ENCODE measurements at places on chromosomes 11 and 22.

DNA sequence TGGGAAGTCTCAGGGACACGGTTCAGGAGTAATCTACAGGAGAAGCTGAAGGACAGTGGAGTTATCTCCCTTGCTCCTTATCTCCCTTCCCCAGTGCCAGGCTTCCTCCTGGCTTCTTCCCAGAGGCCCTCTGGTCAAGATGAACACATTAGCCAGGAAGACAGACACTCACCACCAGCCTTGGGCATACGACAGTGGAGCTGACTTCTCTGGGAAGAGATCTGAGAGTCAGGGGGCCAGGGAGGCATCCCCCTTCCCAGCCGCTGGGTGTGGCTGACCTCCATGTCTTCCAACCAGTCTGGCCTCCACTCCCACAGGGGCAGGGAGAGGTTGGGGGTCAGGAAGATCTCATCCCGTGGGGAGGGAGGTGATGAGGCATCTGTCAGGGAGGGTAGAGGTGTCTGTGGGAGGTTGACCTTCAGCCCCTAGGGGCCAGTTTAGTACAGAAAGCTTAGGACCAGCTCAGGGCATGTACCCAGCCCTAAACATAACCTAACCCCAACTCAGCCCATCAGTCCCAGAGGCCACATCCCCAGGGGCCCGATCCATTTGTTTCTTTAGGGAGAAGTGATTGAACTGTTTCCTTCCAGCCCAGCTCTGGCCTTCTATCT, 12.7 kb downstream of the ROBO4 start:
- no peak for DNase-seq

- peak; percentile 80 for DNase-seq
Measured at GRCh38 chr22:46731246-46732040, 6.6 kb downstream of the CERK start.

- DNase-seq, result no peak
Measured at GRCh38 chr11:63612181-63612580, 2.1 kb downstream of the PLAAT3 start.

GRCh38 chr11:119531623-119532022, 108.7 kb upstream of the THY1 start:
- no peak for DNase-seq

DNA sequence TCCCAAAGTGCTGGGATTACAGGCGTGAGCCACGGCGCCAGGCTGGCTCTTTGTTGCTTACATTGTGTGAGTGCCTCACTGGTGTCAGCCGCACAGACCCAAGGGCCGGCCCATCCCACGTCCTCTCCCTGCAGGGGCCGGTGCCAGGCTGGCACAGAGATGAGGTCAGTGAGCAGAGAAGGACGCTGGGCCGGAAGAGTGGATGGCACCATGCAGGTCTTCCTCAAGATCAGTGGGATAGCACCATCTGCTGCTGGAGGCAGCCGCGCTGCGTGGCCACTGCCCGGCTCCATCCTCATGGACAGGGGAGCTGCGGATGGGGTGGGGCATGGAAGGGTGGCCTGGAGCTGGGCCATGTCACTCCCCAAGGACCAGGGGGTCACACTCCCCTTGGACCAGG, 22.0 kb upstream of the FGF4 start:
- no peak for DNase-seq

- DNase-seq, result no peak
Measured at GRCh38 chr22:48257685-48258055, 1495.2 kb downstream of the TBC1D22A start.

DNA sequence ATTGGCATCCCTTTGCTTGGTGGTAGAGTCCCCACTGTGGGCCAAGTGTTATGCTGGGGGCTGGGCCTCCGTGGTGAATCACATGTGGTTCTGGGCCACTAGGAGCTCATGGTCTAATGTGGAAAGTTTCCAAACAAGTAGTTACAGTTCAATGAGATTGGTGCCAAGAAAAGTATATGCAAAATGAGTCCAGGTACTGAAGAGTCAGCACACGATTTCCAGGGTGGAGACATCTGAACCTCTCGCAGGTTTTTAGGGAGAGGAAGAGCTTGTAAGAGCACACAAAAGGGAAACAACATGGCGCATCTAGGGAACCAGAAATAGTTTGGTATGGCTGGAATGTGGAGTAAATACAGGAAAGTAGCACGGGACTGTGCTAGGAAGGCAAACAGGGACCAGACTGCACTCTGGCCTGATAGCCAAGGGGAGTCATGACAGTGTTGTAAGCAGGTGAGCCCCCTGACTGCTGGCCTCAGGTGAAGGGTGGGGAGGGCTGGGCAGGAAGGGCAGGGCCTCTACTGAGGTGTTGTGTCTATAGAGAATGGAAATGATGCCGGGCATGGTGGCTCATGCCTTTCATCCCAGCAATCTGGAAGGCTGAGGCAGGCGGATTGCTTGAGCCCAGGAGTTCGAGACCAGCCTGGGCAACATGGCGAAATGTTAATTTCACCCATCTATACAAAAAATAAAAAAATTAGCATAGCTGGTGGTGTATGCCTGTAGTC, 12.6 kb downstream of the POLR2F start:
- peak; percentile 64 for DNase-seq

DNA sequence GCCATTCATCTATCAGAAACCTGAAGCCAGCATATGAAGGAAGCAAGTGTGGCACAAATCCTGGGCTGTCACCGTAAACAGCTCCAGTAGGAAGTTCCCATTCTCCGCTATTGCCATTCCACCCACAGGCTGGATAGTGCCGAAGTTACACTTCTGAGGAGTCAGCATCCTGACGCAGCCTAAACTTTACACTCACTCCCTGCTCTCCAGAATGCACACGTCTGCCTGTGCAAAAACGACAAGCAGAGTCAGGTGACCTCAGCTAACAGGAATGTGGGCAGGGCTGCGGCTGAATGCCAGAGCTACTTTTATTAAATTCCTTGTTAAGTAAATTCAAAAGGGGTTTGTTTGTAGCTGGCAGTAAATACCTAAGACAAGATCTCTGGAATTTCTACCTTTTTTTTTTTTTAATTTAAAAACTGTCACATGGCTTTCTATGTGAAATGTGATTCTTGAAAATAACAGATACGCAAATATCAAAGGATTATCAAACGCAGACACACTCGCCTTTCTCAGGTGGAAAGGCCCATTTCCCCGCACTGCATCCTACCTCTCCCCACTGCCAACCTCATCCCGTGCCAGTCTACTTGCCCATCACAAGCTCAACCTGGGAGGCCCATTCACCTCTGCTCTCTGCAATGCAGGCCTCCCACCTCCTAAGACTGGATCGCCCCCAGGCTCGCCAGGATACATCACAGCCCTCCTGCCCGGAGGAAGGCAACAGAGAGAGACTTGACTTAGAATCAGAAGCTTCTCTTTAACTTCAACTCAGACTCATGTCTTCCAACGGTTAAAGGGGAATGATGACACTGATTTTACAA, 33.5 kb downstream of the NFRKB start:
- peak; percentile 96 for DNase-seq

GRCh38 chr11:69484427-69485259, 3.2 kb downstream of the LINC01488 start:
- DNase-seq, result no peak

GRCh38 chr11:101446726-101447125, 137.1 kb downstream of the TRPC6 start:
- DNase-seq, result no peak

GRCh38 chr11:47021527-47021818, 84.9 kb downstream of the CSTPP1 start:
- no peak for DNase-seq

DNA sequence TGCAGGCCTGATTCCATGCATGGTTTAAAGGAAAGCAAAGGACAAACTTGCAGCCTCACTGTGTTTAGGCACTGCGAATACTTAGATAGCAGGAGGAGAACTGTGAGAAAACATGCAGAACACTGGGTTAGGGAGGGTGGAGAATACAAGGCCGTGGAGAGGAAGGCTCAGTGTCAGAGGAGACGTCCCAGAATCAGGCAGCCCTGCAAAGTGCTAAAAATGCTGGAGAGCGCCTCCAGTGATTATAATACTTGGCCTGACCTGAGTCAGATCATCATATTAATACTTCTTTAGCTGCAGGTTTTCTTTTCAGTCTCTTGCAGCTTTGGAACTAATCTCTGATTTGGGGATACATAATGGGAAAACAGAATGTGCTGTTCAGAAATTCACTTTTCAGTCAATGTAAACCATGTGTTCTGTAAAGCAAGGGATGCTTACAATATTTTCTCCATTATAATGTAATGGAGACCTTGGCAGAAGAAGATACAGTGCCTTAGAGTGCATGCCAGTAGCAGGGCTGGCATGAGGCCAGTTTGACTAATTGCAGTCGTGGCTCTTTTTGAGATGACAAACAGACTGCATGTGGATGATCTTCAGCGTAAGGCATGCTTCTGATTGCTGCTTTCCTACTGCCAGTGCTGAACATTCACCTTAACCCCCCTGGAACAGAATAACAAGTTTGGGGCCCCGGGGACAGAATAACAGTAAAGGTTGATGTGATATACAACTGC, 16.8 kb downstream of the EXT2 start:
- peak; percentile 70 for DNase-seq

GRCh38 chr11:23455321-23455891, 595.1 kb upstream of the CCDC179 start:
- no peak for DNase-seq

- peak; percentile 47 for DNase-seq
Measured at GRCh38 chr11:32312865-32313403, 122.4 kb downstream of the WT1 start.

DNA sequence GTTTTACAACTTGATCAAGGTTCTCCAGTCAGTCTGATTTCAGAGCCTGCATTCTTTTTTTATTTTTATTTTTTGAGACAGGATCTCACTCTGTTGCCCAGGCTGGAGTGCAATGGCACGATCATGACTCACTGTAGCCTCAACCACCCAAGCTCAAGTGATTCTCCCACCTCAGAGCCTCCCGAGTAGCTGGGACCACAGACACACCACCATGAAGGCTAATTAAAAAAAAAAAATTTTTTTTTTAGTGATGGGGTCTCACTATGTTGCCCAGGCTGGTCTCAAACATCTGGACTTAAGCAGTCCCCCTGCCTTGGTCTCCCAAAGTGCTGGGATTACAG, 117.2 kb upstream of the NAV2 start:
- no peak for DNase-seq

DNA sequence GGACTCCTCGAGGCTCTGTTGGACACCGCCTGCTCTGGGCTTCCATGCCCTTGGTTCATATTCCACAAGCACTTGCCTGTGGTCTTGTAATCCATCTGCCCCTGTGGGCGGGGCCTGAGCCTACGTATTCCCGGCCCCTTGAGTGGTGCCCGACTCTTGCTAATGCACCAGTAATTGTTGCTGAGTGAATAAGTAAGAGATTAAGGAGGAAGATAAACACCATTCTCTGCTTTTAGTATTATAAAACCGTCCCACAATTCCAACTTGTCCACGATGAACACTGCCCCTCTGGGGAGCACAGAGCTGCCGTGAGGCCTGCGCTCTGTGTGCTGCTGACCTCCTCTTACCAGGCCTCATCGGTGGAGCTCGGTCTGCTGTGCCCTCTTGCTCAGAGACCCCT, 50.3 kb downstream of the MICAL2 start:
- no peak for DNase-seq
